ENCODE measurements at places on chromosomes 11 and 22.

GRCh38 chr11:11391169-11391568, 38.1 kb upstream of the CSNK2A3 start:
- DNase-seq, result no peak

DNA sequence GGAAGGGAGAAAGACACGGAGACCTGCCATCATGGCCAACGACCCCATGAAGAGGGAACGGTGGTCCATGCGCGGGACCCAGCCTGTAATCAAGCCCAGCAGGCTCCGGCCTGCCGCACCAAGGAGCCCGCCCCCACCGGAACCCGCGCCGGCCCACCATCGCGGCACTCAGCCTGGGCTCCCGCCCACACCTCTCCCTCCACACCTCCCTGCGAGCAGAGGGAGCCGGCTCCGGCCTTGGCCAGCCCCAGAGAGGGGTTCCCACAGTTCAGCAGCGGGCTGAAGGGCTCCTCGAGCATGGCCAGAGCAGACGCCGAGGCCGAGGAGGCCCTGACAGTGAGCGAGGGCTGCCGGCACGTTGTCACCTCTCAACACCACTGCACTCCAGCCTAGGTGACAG, 1302.8 kb upstream of the CNTN5 start:
- no peak for DNase-seq

DNA sequence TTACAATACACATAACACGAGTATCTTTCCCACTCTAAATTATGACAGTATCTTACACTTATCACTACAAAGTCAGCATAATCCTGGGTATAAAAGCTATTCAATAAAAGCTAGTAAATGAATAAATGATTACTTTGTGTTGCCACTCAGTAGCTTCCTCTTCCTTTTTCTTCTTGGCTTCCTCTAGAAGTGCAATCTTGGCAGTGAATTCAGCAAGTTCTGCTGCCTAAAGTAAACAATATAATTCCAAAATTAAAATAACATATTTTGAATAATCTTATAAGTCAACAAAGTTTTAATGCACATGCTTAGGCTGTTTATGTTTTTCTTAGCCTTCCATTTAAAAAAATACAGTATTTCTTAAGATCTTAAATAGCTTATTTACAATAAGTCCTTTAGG, 60.4 kb downstream of the RDX start:
- DNase-seq, result no peak

DNA sequence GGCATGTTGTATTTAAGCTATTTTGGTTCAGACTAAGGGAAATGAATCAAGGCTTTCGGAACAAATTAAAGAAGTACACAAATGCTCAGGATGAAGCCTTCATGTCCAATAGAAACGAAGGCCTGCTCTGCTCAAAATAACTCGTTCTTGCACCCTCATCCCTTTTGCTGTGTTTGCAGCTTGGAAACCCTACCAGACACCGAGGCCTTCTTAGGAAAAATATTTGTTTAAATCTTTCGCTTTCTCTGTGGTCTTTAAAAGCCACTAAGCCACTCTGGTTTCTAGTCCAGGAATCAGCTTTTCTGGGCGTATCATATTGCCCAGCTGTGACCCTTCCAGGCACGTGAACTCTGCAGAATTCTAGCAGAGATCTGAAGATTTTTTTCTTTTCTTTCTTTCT, 60.9 kb upstream of the HSPA8 start:
- DNase-seq, result no peak

GRCh38 chr11:103928802-103929161, 107.7 kb upstream of the DDI1 start:
- no peak for DNase-seq

DNA sequence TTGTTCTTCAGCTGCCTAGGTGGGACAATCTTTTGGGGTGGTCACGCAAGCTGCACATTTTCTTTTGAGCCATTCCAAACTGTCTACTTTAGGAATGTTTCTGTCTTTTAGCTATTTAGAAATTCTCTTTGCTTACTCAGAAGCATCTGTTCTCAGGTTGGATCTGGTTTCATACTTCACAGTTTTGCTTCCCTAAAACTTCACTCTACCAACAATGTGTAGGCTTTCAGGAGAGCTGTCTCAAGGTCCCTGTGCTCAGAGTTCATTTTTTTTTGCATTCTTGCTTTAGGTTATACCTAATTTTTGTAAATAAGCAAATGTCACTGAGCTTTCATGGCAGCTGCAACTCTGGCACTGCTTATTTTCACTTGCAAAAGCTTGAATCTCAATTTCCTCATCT, 36.7 kb downstream of the CCDC90B start:
- no peak for DNase-seq

- DNase-seq, result no peak
Observed at GRCh38 chr11:93741882-93742226, 382 bp downstream of the C11orf54 start.

DNA sequence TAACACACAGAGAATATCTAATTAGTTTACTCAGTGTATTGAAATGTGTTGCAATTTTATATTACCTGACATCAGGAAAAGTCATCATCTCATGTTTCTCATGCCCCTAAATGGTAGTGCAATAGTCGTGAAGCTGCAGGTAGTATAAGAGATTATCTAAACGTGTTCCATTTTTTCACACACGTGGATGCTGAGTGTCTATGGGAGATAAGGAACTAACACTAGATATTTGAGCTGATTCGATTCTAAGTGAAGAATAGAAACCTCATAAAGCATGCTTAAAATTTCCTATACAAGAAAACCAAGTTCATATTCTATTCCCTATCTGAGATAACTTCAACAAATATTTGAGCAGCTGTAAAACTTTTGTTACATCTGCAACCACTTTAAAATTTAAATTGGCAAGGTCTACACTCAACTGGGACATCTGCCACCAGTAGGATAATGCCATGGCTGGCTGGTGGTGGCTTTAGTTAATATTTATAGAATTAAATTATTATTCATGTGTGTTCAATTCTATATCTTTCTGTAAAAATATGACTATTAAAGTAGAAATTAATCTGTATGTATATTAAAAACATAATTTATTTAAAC, 388.8 kb downstream of the LUZP2 start:
- no peak for DNase-seq

- no peak for DNase-seq
Observed at GRCh38 chr22:41745968-41746367, 46.7 kb downstream of the MEI1 start.

GRCh38 chr11:87437844-87438223, 400.1 kb downstream of the TMEM135 start:
- DNase-seq, result no peak

- no peak for DNase-seq
Observed at GRCh38 chr11:82675838-82676237, 57.8 kb downstream of the FAM181B start.

DNA sequence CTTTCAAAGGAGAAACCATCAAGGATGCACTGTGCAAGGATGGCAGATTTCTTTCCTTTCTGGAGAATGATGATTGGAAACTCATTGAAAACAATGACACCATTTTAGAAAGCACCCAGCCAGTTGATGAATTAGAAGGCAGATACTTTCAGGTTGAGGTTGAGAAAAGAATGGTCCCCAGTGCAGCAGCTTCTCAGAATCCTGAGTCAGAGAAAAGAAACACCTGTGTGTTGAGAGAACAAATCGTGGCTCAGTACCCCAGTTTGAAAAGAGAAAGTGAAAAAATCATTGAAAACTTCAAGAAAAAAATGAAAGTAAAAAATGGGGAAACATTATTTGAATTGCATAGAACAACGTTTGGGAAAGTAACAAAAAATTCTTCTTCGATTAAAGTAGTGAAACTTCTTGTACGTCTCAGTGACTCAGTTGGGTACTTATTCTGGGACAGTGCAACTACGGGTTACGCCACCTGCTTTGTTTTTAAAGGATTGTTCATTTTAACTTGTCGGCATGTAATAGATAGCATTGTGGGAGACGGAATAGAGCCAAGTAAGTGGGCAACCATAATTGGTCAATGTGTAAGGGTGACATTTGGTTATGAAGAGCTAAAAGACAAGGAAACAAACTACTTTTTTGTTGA, 9.8 kb downstream of the FAM111A start:
- DNase-seq, result no peak

DNA sequence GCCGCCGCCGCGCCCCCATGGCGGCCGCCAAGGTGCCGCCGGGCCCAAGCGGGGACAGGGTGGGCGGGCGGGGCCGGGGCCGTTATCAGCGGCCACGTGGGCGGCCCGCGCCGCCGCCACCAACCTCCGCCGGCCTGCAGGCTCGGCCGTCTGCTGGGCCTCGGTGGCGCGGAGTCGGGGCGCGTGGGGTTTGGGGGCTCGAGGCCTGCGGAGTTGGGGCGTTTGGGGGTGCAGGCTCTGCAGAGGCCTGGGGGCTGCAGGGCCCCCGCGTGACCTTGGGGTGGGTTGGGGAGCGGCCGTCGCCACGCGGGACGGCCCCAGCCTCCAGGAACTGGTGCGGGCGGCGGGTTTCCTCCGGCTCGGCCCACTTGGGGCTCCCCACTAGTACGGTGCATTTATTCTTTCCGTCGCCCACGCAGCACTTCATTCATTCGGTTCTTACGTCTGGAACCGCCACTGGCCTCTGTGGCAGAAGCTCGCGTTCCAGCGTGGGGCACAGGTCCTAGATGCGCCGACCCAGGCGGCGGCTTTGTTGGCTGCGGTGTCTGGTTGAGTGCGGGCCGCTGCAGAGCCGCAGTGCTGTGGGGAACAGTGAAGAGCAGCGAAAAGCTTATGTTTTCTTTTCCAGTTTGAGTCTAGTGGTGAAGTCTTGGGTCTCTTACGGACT, 740 bp upstream of the TRMT2A start:
- DNase-seq, result peak; percentile 73

DNA sequence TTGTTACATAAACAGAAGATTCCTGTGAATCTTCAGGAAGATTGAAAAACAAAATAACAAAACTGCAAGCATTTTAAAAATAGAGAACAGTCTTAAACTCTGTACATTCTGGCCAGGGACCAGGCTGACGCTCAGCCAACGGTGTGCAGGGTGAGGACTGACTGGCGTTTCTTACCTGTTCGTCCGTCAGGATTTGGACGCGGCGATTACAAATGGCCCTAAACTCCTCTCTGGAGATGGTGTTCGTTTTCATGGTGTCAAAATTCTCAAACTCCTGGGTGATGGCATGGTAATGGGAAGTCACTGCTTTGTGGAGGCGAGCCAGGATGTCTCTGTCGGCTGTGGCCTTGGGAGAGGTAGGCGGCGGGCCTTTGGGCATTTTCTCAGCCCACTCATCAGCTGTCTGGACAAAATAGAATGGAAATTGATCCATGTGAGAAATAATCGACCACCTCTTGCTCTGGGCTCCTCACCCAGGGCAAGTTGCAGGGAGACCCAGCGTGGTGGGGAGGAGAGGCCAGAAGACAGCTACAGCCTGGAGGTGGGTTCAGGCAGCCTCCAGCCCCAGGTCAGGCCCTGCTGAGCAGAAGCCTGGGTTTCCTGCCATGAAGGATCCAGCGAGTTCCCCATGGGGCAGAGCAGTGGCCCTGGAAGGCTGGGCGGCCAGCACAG, 143.0 kb downstream of the MPPED1 start:
- DNase-seq, result no peak

Data from stimulated activated CD4-positive, alpha-beta T cell treated with anti-CD3 and anti-CD28 coated beads, Interleukin-1b, Interleukin-23, amount 100 ng/mL, for 4 hours (primary cell).